Activated CD4-positive, alpha-beta T cell treated with anti-CD3 and anti-CD28 coated beads, Interleukin-2, amount 50 U/mL, for 1 hour (primary cell): ENCODE measurements at places on chromosomes 6 and 20.
A peak's percentile ranks its signal among the peaks of the same experiment; 100 is the strongest.

DNA sequence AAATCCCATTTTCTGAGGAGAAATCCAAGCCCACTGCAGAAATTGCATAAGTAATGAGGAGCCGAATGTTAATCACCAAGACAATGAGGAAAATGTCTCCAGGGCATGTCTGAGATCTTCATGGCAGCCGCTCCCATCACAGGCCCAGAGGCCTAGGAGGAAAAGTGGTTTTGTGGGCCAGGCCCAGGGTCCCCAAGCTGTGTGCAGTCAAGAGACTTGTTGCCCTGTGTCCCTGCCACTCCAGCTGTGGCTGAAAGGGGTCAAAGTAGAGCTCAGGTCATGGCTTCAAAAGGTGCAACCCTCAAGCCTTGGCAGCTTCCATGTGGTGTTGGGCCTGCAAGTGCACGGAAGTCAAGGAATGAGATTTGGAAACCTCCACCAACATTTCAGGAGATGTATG, 276.6 kb downstream of the KHDRBS2 start:
- DNase-seq = no peak

DNA sequence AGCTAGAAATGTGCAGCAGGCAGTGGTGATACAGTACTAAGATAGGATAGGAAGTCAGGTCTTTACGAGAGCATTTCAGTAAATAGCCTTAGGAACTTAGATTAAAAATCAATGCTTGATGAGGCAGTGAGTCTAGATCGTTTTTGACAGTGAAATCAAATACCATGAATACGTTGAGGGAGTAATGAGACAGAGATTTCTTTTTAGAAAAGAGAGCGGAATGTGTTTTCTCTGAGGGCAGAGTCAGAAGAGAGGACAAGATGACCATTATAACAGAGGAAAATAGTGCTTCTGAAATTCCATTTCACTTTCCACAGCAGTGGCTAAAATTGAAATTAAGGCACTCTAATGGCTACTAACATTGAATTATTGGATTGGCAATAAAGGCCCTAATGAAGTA, 339.6 kb downstream of the UTRN start:
- no peak for DNase-seq

DNA sequence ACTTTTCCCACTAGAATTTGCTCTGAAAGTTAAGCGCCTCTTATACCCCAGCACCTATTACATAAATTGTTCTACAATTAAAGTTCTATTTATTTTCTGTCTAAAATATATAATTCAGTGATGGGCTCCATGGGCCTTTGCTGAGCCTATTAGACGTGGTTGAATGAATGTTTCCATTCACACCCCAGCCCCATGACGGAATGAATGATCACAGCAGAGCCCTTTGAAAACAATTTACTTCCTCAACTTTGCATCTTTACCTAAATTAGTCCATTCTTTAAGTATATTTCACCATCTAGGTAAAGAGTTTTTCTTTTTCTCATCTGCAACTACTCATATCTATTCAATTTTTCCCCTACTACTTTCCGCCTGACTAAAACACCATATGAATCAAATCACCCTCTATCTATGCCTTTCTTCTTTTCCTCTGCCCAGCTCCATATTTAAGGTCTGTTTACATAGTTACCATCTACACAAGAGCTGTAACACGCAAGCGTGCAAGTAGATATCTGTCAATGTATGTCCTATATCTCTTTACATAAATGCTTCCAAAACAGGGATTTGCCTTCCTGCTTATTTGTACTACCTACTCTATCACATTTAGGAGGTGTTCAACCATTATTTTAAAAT, 69.7 kb downstream of the ECT2L start:
- DNase-seq = no peak

DNA sequence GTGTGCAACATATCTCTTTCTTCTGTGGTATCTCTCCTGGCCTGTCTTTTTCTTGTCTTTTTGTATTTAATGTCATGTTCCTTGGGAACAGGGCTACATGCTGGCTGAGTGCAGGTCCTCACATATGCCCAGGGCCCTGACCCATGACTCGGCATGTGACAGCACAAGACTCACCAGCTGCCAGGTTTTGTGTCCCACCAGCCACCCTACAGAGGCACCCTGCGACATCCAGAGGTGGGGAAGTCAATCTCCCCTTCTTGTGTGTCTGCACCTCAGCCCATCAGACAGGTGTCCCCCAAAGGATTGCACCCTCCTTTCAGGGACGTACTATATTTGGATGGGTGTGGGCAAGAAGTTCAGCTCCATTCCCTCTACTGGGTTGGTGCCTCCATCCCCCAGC, 576.3 kb downstream of the RNF144B start:
- DNase-seq = no peak

GRCh38 chr6:167968091-167968490, 29.4 kb upstream of the KIF25 start:
- DNase-seq = peak; percentile 11

GRCh38 chr20:23155141-23155590, 69.0 kb upstream of the CD93 start:
- DNase-seq = no peak

DNA sequence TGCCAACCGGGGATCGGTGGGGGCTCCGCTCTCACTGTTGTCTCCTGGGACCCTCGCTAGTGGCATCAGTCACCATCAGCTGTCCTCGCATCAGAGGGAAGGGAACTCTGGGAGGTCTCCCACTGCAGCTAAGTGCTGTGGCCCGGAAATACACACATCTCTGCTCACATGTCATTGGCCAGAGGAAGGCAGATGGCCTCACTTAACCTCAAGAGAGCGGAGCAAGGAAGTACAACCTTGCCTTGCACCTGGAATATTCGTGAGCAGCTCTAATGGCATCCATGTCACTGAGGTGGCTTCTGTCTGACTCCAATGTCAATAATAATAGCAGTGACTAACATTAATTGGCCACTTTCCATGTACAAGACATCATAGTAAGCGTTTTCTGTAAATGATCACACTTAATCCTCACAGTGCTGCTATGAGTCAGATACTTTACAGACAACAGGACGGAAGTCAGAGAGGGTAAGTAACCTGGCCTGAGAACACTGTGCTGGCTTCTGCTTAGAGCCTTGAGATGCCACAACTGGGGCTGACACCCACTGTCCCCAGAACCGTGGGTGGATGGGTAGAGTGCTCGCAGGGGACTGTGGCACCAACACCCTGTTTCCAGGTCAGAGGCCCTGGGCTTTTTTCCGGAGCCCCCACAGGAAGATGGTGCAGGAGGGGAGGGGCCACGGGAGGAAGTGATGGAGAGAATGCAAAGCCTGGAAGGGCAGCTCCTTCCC, 6.0 kb downstream of the LHFPL5 start:
- DNase-seq = no peak

GRCh38 chr20:62546606-62547005, 70.8 kb upstream of the GATA5 start:
- no peak for DNase-seq

- DNase-seq = no peak
Observed at GRCh38 chr6:13724182-13724581, 12.5 kb upstream of the RANBP9 start.

- DNase-seq = no peak
Observed at GRCh38 chr6:12422848-12423247, 132.7 kb downstream of the EDN1 start.

DNA sequence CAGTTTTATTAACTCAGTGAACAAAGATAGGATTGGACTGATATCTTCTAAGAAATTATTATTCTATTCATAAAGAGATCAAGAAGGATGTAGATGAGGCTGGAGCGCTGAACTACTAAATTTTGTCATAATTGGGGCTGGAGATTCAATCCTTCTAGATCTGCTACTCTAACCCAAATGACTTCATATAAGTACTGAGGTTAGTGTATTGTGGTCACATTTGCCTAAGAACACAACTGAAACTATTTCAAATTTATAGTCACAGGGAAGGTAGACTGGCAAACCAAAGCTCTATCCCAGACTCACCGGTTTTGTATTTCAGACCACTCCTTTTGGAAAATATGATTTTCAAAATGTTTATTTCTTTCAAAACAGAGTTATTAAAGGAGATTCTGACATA, 96.7 kb downstream of the BMP5 start:
- DNase-seq = no peak

- no peak for DNase-seq
Observed at GRCh38 chr6:12426121-12426520, 136.0 kb downstream of the EDN1 start.

DNA sequence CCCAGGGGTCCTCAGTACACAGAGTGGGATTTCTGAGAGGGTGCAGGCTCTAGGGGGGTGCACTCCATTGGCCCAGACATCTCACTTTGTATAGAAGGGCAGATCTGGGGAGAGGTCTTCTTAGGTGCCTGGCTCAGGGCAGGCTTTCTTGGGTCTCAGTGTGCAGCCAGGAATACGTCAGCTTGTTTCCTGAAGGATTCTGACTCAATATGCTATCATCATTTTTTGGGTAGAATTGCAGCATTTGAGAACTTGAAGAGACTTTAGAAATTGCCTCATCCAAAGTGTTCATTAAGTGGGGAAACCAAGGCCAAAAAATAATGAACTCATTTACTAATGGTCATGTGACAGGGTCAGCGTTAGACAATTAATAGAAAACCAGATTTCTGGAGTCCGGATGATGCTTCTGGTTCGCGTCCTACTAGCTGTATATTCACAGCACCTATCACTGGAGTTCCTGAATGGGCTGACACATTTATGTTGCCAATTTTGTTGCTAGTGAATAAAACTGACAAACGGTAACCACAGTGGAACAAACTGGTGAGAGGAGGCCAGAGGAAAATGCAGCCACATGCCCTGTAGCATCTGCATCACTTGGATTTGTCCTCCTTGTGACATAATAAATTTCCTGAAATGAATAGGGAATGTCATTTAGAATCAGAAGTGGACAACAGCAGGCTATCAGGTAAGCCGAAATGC, 238.9 kb downstream of the TBC1D7 start:
- no peak for DNase-seq

DNA sequence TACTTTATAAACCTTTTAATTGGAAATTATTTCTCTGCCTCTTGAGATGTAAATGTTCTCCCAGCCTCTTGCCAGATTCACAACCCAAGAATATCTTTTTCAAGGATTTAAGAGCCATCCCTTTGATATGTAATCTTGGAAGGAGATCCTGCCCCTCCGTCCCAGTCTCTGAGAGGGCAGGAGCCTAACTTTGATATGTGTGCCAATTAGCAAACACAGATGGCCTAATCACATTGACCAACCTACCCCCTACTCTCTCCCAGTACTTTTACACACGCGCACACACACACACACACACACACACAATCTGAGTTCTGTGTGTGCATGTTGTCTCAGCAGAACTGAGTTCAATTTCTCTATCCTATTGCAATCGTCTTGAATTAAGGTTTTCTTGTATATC, 623.8 kb downstream of the PHF3 start:
- no peak for DNase-seq

- no peak for DNase-seq
Observed at GRCh38 chr6:1363729-1364572, 25.4 kb upstream of the FOXF2 start.

- DNase-seq = no peak
Observed at GRCh38 chr20:58137651-58138265, 90.7 kb downstream of the ANKRD60 start.

- no peak for DNase-seq
Observed at GRCh38 chr6:146253691-146254090, 224.8 kb downstream of the GRM1 start.

GRCh38 chr6:134878136-134878535, 71.8 kb downstream of the ALDH8A1 start:
- no peak for DNase-seq

DNA sequence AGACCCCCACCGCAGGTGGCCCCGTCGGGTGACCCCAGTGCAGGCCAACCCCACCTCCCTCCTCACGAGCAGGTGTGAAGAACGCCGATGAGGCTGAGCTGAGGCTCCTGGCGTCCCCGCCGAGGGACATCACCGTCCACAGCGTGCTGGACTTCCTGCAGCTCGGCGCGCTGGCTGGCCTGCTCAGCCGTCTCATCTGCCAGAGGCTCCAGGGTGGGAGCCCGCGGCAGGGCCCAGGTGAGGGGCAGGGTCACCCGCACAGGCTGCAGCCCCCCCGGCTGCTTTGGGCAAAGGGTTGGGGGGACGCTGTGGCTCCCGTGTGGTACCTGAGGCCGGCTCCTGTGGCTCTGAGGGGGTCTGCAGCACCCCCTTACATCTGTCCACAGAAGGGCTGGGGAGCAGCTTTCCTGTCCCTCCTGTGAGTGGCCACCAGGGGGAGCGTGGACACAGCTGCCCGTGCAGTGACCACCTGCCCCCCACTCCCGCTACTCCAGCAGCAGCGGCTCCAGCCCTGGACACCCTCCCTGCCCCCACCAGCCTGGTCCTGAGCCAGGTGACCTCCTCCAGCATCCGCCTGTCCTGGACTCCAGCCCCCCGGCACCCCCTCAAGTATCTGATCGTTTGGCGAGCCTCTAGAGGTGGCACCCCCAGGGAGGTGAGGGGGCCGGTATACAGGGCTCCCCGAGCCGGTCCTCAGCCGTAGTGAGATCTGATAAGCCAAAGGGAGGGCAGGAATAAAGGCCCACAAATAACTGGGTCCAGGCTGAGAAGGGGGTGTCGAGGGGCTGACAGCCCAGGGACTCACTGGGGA, 16.5 kb downstream of the COL20A1 start:
- peak; percentile 27 for DNase-seq

DNA sequence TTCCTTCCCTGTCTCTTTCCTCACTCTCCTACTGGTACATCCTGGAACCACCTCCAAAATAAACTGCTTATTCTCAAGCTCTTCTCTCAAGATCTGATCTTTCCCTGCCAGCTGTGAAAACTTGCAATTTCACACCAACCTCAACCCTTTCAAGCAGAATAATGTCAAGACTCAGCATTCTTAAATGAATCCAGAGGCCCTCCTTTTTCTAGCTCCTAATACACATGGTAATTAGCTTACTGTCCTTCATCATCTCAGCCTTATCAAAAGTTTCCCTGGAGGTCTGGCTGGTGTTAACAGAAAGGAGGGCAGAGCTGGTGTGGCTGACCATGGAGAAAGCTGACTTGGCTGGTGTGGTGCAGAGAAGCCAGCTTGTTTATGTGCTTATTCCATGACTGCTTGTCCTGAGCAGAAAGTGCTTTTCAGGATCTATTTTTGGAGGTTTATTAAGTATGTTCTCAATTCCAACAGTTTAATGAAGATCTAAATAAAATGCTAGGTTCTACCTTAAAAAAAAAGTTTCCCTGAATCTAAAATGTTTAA, 50.5 kb downstream of the CFAP61 start:
- DNase-seq = no peak

- no peak for DNase-seq
Observed at GRCh38 chr20:57908704-57909630, 199.2 kb upstream of the PMEPA1 start.

- no peak for DNase-seq
Observed at GRCh38 chr6:24484657-24485323, 4.6 kb downstream of the GPLD1 start.

GRCh38 chr20:21358737-21359136, 38.6 kb downstream of the NKX2-4 start:
- no peak for DNase-seq

GRCh38 chr6:96626759-96627364, 63.9 kb downstream of the FHL5 start:
- DNase-seq = no peak

DNA sequence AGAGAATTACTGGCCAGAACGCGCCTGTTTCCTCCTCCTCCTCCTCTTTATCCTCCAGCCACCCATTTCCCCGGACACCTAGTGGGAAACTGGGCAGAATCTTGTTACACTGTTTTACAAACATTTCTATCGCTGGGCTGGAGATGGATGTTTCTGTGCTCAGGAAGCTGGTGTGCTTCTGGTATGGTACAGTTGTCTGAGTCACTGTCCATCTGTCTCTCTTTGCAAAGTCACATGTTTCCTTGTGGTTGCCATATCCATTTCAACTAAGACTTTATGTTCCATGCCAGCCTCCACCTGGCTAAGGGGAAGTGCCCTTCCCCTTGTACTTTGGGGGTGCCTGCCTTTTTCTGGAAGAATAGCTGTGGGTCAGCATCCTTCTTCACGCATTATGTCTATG, 52.9 kb upstream of the SLC22A16 start:
- no peak for DNase-seq
